Heart left ventricle (tissue), 16 donors: ENCODE measurements at places on chromosomes 3 and 15.

- DNase-seq = no peak
These were observed 137.0 kb downstream of the TMCO5A start for GRCh38 chr15:38071211-38071972.

DNA sequence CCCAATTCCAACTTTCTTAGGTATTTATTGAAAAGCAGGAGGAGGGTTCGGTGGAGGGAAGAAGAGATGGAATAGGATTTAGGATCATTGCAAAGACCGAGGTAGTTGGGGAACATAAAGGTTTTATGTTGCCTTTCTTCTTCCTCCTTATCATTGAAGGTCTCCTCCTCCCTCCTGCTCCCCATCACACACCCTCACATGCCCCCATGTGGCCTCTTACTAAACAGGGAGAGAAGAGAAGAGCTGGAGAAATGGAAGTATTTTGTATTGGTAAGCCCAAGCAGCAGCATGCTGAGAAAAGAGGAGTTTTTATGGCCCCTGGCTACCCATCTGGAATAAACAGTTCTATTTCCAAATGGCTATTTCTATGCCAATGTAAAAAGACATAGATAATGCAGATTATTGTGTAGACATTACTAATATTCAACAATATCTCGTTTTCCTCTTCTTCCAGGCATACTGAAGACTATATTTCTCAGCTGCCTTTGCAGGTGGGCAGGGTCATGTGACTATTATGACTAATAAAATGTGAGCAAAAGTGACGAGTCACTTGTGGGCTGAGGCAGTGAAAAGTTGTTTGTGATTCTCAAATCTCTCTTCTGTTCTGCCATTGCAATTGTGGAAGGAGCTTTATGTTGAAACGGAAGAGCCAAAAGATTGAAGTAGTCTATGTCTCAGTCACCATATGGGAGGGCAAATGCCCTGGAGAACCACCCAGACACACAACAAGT is 5.2 kb upstream of the GPR176 start:
- DNase-seq = no peak

DNA sequence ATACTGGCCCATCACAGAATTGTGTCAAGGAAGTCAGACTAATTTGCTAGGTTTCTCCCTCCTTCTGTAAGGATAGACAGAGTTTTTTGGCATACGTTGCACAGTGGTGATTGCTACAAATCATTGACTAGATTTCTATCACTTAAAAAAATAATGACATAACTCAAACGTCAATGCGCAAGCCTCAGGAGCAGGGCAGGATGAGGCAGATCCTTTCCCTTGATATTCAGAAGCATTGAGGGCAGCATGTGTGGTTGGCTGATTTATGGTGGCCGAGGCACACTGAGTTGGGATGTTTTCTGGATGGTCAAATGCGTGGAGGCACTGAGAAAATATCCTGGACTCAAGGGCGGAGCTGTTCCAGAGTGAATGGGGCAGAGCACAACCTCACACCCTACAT is 14.4 kb downstream of the THSD4 start:
- no peak for DNase-seq

DNA sequence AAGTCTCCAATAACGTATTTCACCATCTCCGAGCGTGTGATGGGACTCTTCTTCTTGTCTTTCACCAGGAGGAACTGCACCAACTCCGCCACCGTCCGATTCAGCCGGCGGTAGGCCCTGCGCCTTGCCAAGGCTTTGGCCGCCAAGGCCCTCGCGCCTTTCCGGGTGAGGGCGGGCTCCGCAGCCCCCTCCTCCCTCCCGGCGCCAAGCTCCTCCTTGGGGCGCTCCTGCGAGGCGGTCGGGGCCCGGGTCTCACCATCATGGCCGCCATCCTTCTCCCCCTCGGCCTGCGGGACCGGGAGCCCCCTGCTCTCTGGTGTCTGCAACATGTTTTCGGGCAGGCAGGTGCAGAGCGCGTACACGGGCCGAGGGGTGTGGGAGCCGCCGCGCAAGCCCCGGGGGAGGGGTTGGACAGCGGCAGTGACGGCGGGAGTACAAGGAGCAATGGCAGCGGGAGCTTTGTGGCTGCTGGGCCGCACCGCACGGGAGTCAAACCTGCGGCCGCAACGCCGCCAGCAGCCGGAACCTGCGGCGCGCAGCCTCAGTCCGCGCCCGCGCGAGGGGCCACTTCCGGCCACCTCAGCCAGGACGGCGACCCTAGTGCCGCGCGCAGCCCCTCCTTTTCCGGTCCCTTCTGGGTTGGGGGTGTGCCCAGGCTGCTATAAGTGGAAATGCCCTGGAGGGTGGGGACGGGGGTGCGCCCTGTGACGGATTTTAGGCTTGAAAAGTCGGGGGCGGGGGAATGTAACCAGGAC is at the start of gene MAGEF1:
Gene MAGEF1, minus strand, starts transcription at position 572 of the 755 bp plus-strand sequence. Its CDS starts 243 bp downstream, at position 329.
- peak; percentile 86 for DNase-seq

DNA sequence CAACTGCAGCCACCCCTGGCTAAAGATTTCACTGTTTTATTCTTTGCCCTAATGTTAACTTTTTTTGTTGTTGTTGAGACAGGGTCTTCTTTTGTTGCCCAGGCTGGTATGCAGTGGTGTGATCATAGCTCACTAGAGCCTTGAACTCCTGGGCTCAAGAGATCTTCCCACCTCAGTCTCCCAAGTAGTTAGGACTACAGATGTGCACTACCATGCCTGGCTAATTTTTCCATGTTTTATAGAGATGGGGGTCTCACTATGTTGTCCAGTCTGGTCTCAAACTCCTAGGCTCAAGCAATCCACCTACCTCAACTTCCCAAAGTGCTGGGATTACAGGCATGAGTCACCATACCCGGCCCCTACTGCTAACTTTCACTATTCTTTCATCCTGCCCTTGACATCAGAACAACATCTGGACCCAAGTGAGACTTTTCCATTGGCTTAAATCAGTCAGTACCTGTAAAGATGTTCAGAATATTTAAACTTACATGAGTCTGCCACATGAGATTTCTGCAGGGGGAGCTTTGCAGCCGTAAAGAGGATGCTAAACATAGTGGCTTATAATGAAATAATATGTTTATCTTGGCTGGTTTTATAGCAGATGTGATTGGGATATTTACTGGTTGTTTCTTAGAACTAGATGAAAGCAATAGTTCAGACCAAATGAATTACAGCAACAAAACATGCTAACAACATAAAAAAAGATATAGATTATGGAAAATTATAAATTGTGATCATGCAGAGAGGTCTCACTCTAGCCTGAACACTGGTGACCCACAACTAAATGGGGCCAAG is 73.6 kb downstream of the HMG20A start:
- DNase-seq = no peak

DNA sequence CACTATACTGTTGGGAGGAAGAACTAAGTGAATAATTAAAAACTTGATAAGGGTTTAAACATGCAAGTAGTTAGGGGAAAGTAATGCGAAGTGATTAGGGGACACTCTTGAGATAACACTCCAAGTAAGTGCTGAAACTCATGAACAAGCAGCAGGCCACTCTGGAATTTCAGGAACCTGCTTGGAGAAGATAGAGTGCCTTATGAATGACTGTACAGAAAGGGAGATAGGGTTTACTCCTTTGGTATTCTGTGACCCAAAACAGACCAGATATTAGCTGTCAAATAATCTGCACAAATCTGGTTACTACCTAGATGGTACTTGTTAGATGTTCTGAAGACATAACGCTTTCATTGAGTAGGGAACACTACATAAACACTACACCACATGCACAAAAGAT is 85.6 kb downstream of the FRMD4B start:
- no peak for DNase-seq

DNA sequence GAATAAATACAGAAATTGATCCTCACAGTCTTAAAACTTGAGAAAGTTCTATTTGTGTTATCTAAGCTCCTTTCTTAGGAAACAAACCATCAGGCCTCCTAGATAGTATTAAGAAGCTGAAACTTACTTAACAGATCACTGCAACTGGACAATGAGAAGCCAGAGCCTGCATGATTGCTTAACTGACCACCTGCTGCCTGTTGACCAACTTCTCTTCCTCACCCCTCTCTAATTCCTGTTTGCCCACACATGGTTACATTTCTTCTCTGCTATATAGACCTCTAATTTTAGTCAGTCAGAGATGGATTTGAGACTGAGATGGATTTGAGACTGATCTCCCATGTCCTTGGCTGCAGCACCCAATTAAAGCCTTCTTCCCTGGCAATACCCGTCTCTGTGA is 13.5 kb downstream of the CCPG1 start:
- DNase-seq = no peak

GRCh38 chr15:67746022-67746421 is 79.3 kb upstream of the SKOR1 start:
- no peak for DNase-seq

DNA sequence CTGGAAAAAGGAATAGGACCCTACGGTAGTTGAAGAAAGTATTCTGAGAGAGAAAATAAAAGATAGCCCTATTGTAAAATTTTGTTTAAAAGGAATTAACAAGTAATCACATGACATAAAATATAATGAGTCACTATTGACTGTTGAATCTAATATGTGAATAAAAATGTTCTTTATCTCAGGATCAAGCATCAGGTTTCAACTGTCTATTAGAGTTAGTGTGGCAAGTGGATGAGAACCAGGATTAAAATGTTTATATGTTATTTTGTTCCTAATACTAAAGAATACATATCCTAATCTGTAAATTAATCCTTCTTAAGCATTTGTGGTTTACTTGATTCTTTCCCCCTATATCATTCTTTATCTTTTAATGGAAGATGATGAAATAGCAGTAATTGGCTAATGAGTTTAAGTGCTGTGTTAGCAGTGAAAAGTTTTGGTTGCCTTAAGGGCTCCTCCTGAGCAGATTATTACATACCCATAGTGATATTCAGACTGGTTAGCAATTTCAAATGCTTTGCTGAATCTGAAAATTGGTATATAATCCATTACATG is 101.8 kb upstream of the BCHE start:
- no peak for DNase-seq

- DNase-seq = no peak
These were observed 61.6 kb downstream of the SHQ1 start for GRCh38 chr3:72786668-72787067.

DNA sequence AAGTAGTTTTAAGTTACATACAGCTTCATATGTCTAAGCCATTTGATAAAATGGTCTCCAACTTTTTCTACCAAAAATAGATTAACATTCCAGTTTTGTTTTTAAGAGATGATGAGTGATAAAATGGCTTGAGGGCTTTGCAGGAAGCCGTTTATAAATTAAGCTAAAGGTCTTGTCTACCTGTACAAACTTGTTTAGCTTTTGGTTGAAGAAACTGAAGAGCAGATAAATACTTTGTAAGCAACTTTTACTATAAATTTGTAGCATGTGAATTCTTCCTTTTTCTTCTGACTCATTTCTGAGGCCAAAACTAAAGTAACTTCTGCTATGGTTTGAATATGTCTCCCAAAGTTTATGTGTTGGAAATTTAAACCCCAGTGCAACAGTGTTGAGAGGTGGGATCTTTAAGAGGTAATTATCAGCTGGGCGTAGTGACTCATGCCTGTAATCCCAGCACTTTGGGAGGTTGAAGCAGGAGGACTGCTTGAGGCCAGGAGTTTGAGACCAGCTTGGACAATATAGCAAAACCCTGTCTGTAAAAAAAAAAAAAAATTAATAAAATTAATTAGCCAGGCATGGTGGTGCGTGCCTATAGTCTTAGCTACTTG is 8.2 kb upstream of the NEDD4 start:
- DNase-seq = no peak

- DNase-seq = no peak
These were observed 99.7 kb downstream of the DAPK2 start for GRCh38 chr15:63946524-63947065.

DNA sequence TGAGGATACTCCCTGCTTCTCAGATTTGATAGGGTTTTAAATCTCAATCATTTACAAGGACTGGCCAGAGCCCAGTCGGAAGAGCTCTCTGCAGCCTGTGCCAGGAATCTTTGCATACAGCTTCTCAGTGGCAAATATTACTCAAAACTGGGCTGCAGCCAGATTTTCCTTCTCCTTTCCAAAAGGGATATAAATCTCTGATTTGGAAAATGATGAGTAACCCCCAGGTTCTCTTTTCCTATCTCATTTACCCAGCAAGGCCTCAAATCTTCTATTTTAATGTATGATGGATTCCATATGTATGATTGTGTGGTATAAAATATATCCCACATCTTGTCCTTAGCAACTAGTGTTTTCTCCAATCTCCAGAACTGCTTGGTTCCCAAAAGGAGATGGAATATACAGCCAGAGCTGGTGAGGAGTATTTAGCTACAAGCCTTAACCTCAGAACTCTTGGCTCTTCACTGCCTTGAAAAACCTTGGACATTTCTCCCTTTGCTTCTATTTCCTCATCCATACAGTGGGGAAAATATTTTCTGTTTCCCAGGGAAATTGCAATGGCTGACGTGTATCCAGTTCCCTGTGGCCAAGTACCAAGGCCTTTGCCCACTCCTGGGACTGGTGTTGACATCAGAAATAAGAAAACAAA is 114.4 kb downstream of the ATG7 start:
- no peak for DNase-seq

- no peak for DNase-seq
These were observed 68.8 kb upstream of the SOX14 start for GRCh38 chr3:137695351-137695750.

DNA sequence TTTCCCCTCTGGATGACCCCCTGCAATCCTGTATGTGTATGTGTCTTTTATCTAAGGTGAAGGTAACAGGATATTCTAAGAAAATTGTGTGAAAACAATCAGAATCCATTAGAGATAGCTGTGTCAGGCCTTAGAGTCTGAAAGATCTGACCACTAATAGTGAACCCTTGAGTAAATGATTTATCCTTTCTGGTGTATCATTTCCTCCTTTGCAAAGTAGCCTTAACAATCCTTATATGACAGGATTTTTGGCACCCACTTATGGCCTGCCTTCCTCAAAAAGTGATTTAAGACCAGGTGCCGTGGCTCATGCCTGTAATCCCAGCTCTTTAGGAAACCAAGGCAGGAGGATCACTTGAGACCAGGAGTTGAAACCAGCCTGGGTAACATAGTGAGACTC is 110.2 kb downstream of the RBPMS2 start:
- DNase-seq = no peak

DNA sequence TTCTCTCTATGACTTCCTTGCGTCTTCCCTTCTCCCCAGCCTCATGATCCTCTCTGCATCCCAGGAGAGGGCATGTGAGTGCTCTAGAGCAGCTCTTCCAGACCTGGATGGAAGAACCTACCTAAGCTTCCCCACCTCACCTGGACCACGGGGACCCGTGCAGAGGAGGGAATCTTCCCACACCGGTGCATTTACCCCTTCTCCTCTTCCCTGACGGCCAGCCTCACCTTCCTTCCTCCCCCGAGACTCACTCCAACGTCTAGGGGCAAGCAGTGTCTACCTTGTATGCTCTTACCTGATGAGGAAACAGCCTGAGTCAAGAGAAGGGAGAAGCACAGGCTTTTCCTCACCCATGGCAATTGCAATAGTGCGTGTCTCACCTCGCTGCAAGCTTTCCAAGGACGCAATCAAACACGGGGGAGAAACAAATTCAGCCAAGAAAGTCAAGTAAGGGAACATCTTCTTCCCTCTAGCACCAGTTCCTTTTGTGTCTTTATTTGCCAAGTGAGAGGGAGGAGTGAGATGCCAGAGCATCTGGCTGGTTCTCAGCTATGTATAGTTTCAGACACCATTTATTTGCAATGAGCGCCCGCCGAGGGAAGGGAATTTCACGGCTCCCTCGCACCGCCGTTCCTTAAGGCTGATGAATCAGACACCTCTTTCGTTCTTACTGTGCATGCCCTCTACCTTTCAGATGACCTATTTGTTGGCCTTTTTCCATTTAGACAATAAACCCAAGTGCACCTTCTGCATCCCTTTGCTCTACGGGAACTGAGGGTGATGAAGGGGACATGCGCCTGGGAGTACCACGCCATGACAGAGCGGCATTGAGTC is 1.8 kb upstream of the CCR9 start:
- DNase-seq = no peak
